T-cell (primary cell): ENCODE measurements at places on chromosomes 16 and 17. TPM values are rescaled to one million over a fixed set of nuclear protein-coding genes. Genes with fewer than 3 reads are reported as not detected.

FBXO47 gene
- total RNA-seq = not detected

DNA sequence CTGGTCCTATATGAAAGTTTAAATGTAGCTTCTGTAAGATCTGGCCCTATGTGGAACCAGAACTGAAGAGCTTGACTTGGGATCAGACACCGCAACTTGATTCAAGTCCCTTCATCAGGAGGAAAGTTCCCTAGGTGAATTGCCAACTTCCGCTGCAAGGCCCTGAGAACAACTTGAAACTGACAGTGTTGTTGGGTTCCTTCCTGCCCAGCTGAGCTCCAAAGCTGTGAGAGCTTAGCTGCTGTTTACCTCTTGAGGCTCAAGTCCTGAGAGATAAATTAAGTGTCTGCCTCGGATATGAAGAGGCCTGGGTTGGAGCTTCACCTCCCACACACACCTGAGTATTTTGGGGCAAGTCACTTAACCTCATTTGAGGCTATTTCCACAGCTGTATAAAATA lies 44.7 kb downstream of the REXO5 start:
- no peaks in the 10 kb centered on the region for H3K4me1 ChIP-seq
- DNase-seq = no peak
- no peaks in the 10 kb centered on the region for H3K27me3 ChIP-seq
- H3K36me3 ChIP-seq = no peaks in the 10 kb centered on the region

GPT2 gene
- total RNA-seq = 4.7 TPM

- H3K27me3 ChIP-seq = no peaks in the 10 kb centered on the region
- H3K27ac ChIP-seq = no peak overlapping the region
- no peaks in the 10 kb centered on the region for H3K4me1 ChIP-seq
- H3K36me3 ChIP-seq = peaks cover 76% of the 10 kb centered on the region
- H3K4me3 ChIP-seq = no peak overlapping the region
These were observed 38.1 kb downstream of the PLD6 start for GRCh38 chr17:17167986-17168385.

- DNase-seq = peak; percentile 98
- H3K4me3 ChIP-seq = peak overlapping the region; percentile 75
- H3K27me3 ChIP-seq = no peaks in the 10 kb centered on the region
- peaks cover 56% of the 10 kb centered on the region for H3K36me3 ChIP-seq
- H3K4me1 ChIP-seq = peaks cover 21% of the 10 kb centered on the region
These were observed 7.2 kb upstream of the CD68 start for GRCh38 chr17:7572338-7572587.

TNP2 gene
- not detected for total RNA-seq

TBKBP1 gene
- total RNA-seq = 4.5 TPM

DNA sequence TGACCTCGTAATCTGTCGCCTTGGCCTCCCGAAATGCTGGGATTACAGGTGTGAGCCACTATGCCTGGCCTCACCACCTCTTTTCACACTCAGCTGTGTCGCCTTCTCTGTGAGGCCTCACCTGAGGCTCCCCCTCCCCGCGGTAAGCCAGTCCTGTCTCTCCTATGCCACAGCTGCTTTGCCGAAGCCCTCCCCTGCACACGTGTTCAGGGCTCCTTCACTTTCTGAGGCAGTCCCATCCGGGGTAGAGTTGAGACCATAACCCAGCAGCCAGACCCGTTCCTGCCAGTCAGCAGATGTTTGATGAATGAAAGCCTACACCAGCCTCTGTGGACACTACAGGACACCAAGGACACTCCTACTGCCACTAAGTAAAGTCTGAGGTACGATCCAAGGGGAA lies 10.6 kb downstream of the USP7 start:
- no peaks in the 10 kb centered on the region for H3K36me3 ChIP-seq
- H3K27ac ChIP-seq = no peak overlapping the region
- H3K4me3 ChIP-seq = no peak overlapping the region
- no peaks in the 10 kb centered on the region for H3K27me3 ChIP-seq
- DNase-seq = no peak

CD7 gene
- total RNA-seq = 135 TPM

- H3K27ac ChIP-seq = no peak overlapping the region
- H3K4me3 ChIP-seq = no peak overlapping the region
- H3K36me3 ChIP-seq = peaks cover 92% of the 10 kb centered on the region
- no peaks in the 10 kb centered on the region for H3K4me1 ChIP-seq
- no peaks in the 10 kb centered on the region for H3K27me3 ChIP-seq
These were observed 40.6 kb downstream of the STH start for GRCh38 chr17:46039592-46040186.

- no peak overlapping the region for H3K27ac ChIP-seq
- no peaks in the 10 kb centered on the region for H3K36me3 ChIP-seq
- no peaks in the 10 kb centered on the region for H3K4me1 ChIP-seq
- H3K4me3 ChIP-seq = no peak overlapping the region
These were observed 16.5 kb downstream of the GPT2 start for GRCh38 chr16:46900455-46901235.

- H3K27me3 ChIP-seq = no peaks in the 10 kb centered on the region
- H3K27ac ChIP-seq = no peak overlapping the region
- H3K4me3 ChIP-seq = no peak overlapping the region
- DNase-seq = no peak
- no peaks in the 10 kb centered on the region for H3K4me1 ChIP-seq
These were observed 62.7 kb downstream of the FOXK2 start for GRCh38 chr17:82582213-82582612.

GRCh38 chr17:42287305-42287976 lies 857 bp upstream of the STAT5A start:
- no peaks in the 10 kb centered on the region for H3K36me3 ChIP-seq
- peaks cover 57% of the 10 kb centered on the region for H3K4me1 ChIP-seq
- H3K27me3 ChIP-seq = no peaks in the 10 kb centered on the region
- no peak for DNase-seq

- H3K4me1 ChIP-seq = no peaks in the 10 kb centered on the region
- H3K27ac ChIP-seq = no peak overlapping the region
- H3K36me3 ChIP-seq = peaks cover 36% of the 10 kb centered on the region
These were observed 11.0 kb downstream of the PRSS27 start for GRCh38 chr16:2708955-2709587.

TP53TG3C gene
- not detected for total RNA-seq

- H3K4me1 ChIP-seq = peaks cover 25% of the 10 kb centered on the region
- H3K27me3 ChIP-seq = peaks cover 89% of the 10 kb centered on the region
- H3K36me3 ChIP-seq = no peaks in the 10 kb centered on the region
- H3K4me3 ChIP-seq = no peak overlapping the region
These were observed 1.6 kb downstream of the CA4 start for GRCh38 chr17:60151355-60151754.

CFAP119 gene
- total RNA-seq = 2.7 TPM

- H3K27me3 ChIP-seq = no peaks in the 10 kb centered on the region
- H3K27ac ChIP-seq = no peak overlapping the region
- no peak for DNase-seq
These were observed 55.5 kb downstream of the HS3ST4 start for GRCh38 chr16:25747160-25747758.

DNA sequence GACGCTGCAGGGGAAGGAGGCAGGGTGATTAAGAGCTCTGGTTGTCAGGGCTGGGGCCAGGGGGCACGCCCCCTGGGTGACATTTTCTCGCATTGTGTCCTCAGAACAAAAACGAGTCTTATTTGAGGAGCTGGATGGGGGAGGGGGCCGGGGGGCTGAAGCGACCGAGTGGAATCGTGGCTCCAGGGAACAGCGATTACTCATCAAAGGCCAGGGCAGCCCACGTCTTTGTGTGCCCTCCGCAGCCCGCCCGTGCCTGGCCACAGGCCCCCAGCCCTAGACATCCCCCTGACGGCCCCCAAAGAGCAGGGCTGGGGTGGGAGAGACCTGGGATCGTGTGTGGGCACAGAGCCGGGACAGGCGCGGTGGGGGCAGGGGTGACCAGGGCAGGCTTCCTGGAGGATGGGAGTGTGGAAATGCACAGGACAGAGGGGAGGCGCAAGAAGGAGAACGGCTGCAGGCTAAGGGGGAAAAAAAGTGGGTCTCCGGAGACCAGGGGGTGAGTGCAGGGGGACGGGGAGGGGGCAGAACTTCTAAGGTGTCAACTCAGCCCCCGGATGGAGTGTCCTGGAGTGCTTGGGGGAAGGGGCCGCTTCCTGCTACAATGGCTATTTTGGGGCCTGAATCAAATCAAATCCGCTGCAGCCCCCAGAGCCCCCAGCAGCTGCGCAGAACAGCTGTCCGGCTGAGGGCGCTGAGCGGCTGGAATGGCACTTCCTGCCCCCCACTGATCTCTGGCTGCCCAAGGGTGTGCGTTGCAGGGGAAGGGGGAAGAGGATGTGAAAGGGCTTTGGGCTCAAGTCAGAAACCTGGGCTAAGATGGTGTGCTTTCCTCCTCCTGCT lies 24.0 kb upstream of the PHB1 start:
- no peaks in the 10 kb centered on the region for H3K4me1 ChIP-seq
- no peak overlapping the region for H3K4me3 ChIP-seq
- peaks cover 56% of the 10 kb centered on the region for H3K27me3 ChIP-seq
- no peak for DNase-seq
- no peaks in the 10 kb centered on the region for H3K36me3 ChIP-seq
- H3K27ac ChIP-seq = no peak overlapping the region

KCNJ12 gene
- total RNA-seq = 0.23 TPM

- DNase-seq = no peak
- no peaks in the 10 kb centered on the region for H3K27me3 ChIP-seq
- H3K27ac ChIP-seq = no peak overlapping the region
These were observed 264.5 kb downstream of the NTN1 start for GRCh38 chr17:9285602-9286427.

DNA sequence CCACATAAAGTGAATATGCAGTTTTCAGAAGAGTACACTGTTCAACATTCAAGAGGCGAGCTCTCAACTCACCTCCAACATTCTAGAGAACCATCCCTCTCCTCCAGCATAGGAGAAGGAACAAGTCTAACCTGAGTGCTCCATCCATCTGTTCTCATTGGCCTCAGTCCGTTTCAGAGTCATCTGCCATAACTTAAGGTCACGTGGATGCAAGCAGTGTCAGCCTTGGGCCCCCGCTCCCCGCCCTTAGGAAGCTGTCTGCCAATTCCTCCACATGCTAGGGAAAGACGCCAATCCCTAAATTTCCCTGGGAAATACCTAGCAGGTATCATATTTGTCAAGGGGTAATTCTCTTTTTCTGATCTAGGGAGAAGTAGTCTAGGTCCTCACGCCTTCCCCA lies 21.4 kb downstream of the MARVELD3 start:
- no peaks in the 10 kb centered on the region for H3K27me3 ChIP-seq
- H3K27ac ChIP-seq = no peak overlapping the region
- no peak overlapping the region for H3K4me3 ChIP-seq
- H3K4me1 ChIP-seq = no peaks in the 10 kb centered on the region
- peaks cover 28% of the 10 kb centered on the region for H3K36me3 ChIP-seq

STXBP4 gene
- total RNA-seq = 9.7 TPM

- H3K27ac ChIP-seq = no peak overlapping the region
- no peak for DNase-seq
- H3K36me3 ChIP-seq = peaks cover 49% of the 10 kb centered on the region
- H3K4me1 ChIP-seq = peaks cover 24% of the 10 kb centered on the region
- no peaks in the 10 kb centered on the region for H3K27me3 ChIP-seq
These were observed 9.8 kb downstream of the SLFN5 start for GRCh38 chr17:35252651-35253050.

ODAD4 gene
- 0.22 TPM for total RNA-seq

KRT33B gene
- total RNA-seq = not detected

DNA sequence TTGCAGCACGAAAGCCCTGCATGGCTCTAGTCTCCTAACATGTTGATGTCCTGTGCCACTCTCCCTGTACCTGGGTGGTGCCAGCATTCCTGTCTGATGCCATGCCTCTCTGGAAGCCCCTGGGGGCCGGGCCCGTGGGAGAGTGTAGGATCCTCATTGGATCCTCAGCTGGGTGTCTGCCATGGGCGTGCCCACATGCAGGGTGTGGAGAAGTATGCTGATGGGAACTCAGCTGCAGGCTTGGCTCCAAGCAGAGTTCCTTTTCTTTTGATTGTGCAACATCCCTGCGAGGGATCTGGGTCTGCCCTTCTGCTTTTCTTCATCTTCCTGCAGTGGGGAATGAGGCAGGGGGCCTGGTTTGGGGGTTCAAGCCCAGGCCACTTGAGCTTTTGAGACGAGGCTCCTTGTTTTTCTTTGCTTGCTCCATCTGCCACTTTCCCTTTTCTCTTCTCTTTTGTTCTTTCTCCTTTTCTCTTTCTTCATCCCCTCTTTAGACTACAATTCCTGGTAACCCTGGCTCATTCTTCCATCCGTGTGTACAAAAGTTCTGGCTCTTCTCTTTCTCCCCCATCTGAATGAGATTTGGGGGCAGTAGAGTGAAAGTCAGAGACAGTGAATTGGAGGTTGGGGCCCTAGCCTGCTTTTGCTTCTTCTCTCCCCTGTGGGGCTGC lies 32.9 kb downstream of the KSR1 start:
- H3K4me1 ChIP-seq = no peaks in the 10 kb centered on the region
- H3K4me3 ChIP-seq = no peak overlapping the region
- no peaks in the 10 kb centered on the region for H3K27me3 ChIP-seq
- no peak overlapping the region for H3K27ac ChIP-seq
- DNase-seq = no peak

DNA sequence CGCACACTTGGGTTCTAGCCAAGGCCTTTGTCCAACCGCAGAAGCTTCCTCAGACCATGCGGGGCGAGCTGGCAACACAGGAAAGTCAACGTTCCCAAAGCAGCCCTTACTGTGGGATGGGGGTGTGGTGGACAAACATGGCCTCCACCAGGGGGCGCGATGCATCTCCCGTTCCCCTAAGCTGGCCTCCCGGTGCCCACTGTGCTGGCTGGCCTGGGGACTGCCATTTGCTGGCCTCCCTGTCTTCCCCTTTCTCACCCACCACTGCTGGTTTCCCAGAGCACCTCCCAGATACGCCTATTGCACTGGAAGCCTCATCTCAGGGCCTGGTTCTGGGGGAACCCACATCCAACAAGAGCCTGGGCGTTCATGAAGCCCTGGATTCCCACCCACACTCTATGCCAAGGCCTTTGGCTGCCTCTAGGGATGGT lies 145.3 kb downstream of the IRF8 start:
- DNase-seq = peak; percentile 34
- no peak overlapping the region for H3K4me3 ChIP-seq
- H3K27me3 ChIP-seq = peaks cover 49% of the 10 kb centered on the region

- peaks cover 5% of the 10 kb centered on the region for H3K36me3 ChIP-seq
- H3K27ac ChIP-seq = peak overlapping the region; percentile 22
- no peaks in the 10 kb centered on the region for H3K27me3 ChIP-seq
- H3K4me1 ChIP-seq = peaks cover 42% of the 10 kb centered on the region
These were observed 6.8 kb downstream of the ZNF267 start for GRCh38 chr16:31880322-31880979.

RNF112 gene
- total RNA-seq = 0.76 TPM
